ENCODE measurements at places on chromosomes 2 and 18. TPM values are rescaled to one million over a fixed set of nuclear protein-coding genes. Genes with fewer than 3 reads are reported as not detected.

DNA sequence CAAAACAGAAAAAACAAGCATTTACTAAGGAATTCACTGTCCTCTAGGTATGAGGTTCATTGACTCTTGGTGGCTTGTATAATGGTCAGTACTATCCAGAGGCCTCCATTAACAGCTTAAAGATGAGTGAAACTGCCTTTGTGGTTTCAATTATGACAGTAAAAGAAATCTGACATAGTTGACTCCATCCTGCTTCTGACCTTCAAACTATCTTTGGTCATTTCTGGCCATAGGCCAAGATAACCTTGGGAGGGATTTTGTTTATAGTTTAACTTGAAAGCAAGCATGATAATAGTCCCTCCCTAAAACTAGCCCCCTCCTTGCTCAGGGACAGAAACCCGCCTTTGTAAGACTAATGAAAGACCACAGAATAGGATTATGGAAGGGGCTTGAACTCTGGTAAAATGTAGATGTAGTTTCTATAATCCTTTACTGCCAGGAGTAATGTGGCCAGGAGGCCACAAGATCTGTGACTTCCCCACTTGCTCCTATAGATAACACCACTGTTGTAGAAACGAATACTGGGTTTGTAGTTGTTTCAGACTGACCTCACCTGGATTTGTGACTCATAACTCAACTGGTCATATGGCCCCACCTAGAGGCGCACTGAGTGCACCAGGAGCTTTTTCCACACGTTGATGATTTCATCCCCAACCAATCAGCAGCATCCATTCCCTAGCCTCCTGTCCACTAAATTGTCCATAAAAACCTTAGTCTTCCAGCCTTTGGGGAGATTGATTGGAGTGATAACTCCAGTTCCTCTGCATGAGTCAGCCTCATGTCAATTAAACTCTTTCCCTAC is 8.6 kb upstream of the PLEKHM3 start:
- peak; percentile 68 for DNase-seq

DNA sequence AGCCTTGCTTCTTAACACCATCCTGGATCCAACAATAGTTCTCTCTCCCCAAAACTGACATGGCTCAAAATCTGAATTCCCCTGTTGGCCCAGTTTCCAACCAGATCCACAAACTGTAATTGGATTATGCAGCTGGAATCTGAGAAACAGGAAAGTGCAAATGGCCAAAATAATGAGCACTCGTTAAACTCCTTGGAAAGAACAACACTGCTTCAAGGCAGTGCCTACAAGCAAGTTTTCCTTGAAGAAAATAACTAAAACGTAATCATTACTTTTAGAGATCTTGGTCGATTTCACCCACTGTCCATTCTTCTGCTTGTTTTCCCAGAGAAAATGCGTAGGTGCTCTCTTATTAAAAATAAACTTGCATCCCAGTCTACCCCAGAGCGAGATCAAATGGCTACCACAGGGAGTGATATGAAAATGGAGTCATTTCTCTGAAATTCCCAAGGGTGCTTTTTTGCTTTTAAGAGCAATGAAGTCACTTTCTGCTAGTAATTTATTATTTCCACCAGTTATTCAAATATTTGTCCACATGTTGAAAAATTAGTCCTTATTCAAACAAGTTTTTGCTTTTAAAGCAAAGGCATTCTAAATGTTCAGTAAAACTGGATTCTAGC is 264.2 kb downstream of the C1D start:
- DNase-seq = no peak

GRCh38 chr2:120279708-120280107 is 27.1 kb downstream of the RALB start:
- no peak for DNase-seq

DNA sequence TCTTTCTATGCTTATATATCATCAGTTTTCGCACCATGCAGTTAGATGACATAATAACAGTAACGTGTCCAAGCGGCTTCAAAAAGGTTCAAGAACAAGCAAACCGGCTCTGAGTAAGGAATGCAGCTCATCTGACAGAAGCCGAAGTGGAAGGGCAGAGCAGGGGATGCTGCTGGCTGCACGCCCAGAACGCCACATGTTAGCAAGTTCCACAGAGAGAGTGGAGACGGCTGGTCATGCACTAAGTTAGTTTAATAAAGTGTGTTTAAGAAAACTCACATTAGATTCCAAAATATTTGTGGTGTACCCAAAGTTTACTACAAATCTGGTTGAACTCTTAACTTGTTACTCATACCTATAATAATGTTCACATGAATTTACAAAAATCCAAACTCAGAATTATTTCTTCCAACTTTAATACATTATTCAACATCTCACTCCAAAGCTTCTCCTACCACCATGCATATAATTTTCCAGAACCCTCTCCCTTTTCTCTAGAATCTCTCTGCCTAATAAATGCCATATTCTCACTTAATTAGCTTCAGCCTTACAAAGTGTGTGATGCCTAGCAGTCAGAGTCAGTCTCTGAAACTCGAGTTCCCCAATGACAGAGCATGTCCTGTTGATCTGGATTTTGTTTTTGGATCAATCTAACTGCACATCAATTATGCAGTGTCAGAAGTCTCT is 170.0 kb downstream of the DNAH7 start:
- peak; percentile 23 for DNase-seq

DNA sequence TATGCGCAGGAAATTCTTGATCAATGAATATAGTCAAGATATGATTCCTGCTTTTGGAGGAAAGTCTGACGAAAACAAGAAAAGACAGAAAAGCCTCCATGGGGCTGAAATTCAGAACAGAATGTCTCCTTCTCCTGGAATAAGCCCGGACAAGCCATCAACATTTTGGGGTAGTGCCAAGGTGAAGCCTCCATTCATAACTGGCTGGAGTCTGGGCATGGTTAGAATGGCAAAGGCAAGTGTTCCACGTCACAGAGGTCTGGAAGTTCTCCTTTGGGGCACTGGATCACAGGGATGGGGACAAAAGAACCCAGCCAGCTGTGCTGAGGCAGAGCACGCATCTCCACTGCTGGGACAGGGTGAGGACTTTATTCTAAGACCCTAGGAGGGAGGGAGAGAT is 505.7 kb downstream of the CMPK2 start:
- DNase-seq = no peak

Gene CELF4
- total RNA-seq = 4.7 TPM

DNA sequence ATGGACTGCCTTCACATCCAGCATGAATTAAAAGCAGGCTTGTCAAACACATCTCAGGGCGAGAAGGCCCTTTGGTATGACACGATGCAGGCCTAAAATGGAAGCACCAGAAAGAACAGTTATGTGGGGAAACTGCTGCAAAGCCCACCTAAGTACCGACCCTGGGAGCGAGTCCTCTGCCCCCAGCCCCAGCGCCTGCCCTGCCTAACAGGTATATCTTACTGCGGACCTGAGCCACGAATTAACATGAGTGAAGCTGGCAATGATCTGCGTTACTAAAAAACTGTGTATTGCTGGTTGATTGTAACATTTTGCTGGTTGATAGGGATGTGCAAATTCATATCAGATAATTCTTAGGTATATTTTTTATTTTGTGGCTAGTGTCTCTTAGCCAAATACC is 441.5 kb downstream of the ZNF516 start:
- DNase-seq = no peak

GRCh38 chr18:59150236-59150635 is 10.6 kb downstream of the SEC11C start:
- no peak for DNase-seq

Gene STPG4
- total RNA-seq = not detected

GRCh38 chr2:147355706-147356105 is 489.1 kb upstream of the ACVR2A start:
- peak; percentile 52 for DNase-seq

All from body of pancreas (tissue), 4 donors.